ENCODE measurements at places on chromosomes 6 and 20. TPM values are rescaled to one million over a fixed set of nuclear protein-coding genes. Genes with fewer than 3 reads are reported as not detected.
A peak's percentile ranks its signal among the peaks of the same experiment; 100 is the strongest.

- no peak for DNase-seq
Measured at GRCh38 chr20:24702501-24703283, 233.3 kb downstream of the SYNDIG1 start.

GRCh38 chr6:38730140-38730862 lies 15.2 kb downstream of the DNAH8 start:
- no peak for DNase-seq

DNA sequence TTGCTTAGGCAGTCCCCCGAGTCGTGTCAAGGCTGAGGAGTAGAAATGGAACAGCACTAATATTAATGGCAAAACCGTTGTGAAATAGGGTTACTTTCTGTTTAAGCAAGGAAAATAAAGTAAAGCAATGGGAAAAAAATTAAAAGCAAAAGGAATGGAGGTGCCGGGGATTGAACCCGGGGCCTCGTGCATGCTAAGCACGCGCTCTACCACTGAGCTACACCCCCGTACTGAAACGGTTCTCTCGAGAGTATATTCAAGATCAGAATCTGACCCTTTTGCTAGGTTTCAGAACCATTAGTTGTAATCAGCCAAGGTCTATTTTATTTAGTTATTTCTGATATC lies 85.5 kb downstream of the TRIM27 start:
- peak; percentile 55 for DNase-seq

- DNase-seq, result peak; percentile 55
Measured at GRCh38 chr20:63750807-63751470, 11.4 kb downstream of the SLC2A4RG start.

GRCh38 chr6:155687645-155688044 lies 232.0 kb upstream of the NOX3 start:
- no peak for DNase-seq

Gene HIVEP1
- total RNA-seq, result 28.8 TPM

DNA sequence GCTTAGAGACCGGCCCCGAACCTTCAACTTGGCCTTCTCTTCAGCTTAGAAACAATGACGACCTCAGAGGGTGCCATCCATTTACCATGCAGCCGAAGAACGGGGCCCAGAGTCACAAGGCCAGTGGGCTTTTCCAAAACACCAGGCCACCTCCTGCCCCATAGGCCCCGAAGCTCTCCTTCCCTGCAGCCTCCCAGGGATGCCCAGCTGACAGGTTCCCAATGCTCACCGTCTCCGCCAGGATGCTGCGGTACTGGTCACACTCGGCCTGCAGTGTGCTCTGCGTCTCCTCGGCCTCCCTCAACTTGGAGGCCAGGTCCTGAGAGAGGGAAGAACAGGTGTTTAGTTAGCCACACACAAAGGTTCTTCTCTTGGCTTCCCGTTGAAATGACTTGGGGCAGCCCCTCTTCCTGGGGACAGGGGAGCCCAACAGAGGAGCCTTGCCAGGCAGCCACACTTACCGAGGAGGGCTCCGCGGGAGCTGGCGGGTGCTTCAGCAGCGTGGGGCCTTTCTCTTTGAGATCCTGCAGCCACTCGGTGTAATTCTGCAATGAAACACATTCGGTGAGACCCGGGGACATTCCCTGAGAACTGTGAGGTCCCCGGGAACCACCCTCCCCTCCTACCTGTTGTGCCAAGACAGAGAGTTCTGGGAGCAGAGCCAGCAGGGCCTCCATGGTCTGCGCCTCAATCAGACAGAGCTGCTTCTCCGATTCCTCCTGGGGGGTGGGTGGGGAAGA lies 51.5 kb downstream of the DSTN start:
- no peak for DNase-seq

DNA sequence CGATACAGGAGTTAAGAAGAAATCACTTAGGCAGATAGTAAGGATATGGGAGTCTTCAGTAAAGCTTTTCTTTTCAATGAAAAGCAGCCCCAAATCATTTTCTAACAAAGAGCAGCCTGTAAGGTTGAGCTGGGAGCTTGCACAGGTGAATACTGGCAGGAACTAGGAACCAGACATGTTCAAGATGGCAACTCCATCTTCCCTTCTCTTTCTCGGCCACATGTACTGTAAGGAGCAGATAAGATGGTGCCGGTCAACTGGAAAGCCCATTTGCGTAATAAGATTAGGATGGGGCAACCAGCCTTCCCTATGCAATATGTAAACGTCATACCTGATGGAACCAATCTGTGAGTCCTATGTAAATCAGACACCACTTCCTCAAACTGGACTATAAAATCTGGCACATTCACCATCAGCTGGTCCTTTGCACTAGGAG lies 46.2 kb upstream of the RNGTT start:
- peak; percentile 74 for DNase-seq

Gene DLL1
- not detected for total RNA-seq

Gene NOX3
- total RNA-seq, result not detected

Gene TREM2
- not detected for total RNA-seq

DNA sequence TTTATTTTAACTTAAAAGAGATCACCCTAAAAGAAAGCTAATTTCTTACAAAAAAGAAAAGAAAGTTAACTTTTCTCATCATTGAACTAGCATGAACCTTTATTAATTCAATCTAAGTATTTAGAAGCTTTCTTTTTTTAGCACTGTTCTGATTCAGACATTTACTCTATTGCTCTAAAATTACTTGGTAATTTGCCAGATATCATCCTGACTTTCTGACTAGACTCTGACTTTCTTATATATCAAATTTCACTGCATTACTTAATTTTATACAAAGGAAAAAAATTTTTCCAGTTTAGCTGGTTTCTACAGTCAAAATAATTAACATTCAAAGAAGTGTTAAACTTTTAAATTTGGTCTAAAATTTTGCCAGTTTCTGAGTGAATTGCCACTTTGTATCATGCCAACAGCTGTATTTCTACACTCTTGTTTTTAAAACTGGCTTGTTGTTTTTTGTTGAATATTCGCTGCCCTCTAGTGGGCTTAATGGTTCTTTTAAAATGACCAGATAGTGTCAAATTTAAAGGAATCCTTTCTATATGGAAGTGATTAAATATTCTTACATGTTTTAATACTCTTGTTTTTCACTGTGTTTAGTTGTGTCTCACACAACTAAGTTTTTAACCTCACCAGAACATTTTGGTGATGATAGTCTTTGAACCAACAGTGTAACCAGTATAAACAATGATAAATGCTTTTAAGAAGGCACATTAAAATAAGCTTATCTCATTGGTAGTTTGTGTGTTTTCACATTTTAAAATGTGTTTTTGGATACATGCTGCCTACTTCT lies 102.0 kb downstream of the POPDC3 start:
- DNase-seq, result peak; percentile 21

Gene TMC2
- total RNA-seq, result not detected

GRCh38 chr20:11582060-11582459 lies 335.6 kb upstream of the BTBD3 start:
- DNase-seq, result no peak

- DNase-seq, result no peak
Measured at GRCh38 chr20:48150568-48150967, 365.3 kb upstream of the SULF2 start.

DNA sequence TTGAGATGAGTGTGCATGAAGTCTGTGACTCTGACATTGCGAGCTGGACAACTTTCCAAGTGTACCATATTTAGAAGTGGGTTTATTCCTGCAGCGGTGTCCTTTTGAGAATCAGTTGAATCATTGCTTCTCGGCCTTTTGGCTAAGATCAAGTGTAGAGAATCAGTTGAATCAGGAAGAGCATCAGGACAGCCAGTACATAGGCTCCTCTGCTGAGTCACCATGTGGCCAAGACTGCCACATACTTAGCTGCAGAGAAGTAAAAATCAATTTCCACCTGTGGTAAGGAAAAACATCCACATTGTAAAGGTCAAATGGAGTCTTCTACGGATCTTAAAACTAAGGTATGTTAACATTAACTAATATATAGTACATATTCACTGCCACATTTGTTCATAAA lies 428.4 kb upstream of the MARCKS start:
- DNase-seq, result no peak

DNA sequence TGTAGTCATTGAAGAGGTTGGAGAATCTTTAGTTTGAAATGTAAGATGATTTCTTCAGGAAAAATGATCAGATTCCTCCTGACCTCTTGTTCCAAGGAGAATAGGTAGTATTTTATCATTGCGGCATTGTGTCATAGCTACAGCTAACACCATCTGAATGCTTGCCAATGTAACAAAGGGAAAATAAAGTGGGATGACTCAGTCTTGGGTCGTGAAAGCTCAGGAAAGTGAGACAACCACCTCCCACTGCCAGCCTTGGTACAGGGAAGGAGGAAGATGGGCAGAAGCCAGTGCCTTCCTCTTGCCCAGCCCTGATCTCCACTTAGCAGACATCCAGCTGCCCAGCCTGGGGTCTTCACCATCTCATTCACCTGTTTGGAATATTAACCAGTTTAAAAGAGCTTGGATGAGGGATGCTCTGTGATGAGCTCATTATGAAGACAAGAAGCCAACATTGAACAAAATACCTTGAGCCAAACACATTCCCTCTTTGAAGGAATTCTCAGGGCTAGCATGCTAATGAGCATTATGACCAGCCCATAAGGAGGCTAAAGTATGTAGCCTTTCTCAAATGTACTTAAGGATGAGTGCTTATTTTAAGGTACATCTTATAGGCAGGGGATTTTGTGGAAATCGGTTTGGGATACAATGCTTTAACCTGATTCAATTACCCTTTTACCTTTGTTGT lies 40.0 kb upstream of the APCDD1L start:
- DNase-seq, result no peak

- peak; percentile 15 for DNase-seq
Measured at GRCh38 chr6:79048611-79049010, 29.4 kb downstream of the PHIP start.

All from K562 (cell line).